ENCODE measurements at places on chromosomes 2 and 18.

DNA sequence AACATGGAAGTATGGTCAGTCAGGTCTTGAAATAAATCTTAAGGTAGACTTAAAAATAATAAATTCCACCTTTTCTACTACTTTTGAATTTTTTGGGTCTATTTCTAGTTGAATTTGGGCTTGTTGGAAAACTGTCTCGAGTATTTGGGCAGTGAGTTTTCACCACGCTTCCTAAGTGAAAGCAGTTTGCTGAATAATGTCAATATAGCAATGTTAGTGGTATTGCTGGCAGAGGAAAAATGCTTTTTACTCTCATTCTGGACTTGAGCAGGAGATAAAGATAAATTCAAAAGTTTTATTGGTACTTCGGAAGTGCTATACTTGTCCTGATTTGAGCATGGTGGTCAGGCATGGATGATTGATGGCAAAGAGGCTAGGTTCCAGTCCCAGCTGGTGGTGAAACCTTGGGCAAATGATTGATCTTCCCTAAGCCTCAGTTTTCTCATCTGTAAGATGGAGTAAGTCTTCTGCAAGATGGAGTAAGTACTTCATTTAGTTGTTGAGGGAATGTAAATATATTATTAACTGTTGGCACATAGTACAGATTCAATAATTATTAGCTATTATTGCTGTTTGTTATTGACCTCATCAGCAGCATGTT, 503.5 kb upstream of the ZEB2 start:
- no peak for DNase-seq

DNA sequence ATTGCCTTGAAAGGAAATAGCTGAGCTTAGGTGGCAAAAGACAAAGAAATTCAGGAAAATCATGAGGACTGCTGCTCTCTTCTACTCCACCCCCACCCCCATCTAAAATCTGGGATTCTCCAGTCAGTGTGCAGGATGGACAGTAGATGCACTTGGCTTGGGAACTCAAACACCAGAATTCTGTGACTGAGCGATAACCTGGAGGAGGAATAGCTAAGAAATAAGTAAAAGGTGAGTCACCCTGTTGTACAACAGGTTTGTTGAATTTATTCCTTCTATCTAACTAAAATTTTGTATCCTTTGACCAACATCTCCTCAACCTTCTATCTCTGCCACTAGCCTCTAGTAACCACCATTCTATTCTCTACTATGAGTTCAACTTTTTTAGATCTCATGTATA, 1029.9 kb upstream of the ACVR2A start:
- DNase-seq, result no peak

DNA sequence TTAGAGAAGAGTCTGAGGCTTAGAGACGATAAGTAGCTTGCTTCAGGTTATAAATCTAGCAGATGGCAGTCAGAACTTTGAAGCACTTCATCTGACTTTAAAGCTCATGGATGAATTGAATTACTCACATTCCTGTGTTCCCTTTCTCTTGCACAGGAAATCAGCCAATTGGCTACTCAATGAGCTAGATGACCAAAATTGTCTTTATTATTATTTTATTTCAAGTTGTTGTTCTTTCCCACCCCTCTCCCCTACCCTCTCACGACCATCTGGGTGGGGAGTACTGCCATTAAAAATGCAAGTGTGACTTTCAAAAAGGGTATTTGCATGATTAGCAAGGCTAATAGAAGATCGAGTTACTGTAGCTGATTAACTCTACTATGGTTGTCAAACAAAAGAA, 491.1 kb downstream of the NR4A2 start:
- DNase-seq, result no peak

GRCh38 chr2:167640096-167640495, 607.3 kb downstream of the STK39 start:
- no peak for DNase-seq

GRCh38 chr2:212423089-212423488, 115.5 kb downstream of the ERBB4 start:
- DNase-seq, result no peak

DNA sequence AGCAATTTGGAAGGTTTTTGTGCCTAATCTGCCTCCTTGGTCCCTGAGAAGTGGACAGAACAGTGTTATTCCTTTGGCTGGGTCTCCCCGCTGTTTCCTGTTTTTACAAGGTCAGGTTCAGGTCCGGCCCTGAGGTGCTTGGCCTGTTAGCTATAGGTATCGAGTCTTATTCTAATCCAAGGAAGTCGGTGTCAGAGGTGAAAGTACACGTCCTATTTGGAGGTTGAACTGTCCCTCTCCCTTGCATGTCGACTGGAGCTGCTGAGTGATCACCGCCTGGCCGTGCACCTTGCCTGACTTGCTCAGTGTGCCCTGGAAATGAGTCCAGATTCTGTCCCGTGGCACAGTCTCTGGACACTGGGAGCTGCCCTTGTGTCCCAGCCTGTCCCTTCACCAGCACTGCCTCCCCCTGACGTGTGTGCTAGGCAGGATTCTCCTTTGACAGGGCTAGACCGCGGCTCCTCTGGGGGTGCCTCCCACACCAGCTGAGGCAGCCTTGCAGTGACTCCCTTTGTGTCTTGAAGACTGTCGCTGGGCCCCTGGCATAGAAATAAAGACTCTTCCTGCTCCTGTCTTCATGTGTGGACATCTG, 65.7 kb upstream of the RBM44 start:
- DNase-seq, result no peak

DNA sequence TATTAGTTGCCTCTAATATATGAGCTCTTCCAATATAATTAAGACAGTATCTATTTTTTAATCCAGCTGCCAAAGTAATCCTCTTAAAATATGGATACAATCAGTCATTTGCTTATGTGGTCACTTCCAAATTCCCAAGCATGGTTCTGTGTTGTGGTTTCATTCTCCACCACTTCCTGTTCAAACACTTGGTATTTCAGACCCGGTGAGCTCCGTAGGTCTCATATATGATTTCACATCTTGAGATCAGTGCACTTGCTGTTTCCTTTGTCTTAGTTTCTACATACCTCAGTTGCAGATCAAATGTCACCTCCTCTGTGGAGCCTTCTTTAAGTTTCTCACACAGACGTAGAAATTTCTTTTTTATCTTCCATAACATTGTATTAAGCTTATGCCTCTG, 254.2 kb downstream of the KCNS3 start:
- DNase-seq, result no peak

- peak; percentile 54 for DNase-seq
These were observed 16.9 kb upstream of the VPS54 start for GRCh38 chr2:64036034-64036705.

GRCh38 chr18:448116-448790, 52.2 kb downstream of the COLEC12 start:
- DNase-seq, result no peak

DNA sequence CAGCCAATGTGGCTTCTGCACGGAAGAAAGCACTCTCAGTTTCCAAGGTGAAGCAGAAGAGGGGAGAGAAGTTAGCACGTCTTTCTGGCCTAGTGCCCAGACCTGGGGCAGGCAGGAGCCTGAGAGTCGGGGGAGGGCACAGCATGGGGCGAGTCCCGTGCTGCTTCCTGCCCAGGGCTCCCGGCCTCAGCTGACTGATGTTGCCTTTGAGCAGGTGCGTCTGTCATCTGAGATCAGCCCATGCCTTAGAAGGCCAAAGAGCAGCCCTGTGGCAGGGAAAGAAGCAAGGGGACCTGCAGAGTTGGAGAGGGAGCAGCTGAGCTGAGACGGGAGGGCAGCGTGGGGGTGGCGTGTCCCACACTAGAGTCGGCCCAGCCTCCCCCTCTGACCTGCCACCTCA, 3.3 kb downstream of the KCNIP3 start:
- DNase-seq, result peak; percentile 11

GRCh38 chr18:35827275-35827902, 145.1 kb upstream of the RMP24 start:
- no peak for DNase-seq

DNA sequence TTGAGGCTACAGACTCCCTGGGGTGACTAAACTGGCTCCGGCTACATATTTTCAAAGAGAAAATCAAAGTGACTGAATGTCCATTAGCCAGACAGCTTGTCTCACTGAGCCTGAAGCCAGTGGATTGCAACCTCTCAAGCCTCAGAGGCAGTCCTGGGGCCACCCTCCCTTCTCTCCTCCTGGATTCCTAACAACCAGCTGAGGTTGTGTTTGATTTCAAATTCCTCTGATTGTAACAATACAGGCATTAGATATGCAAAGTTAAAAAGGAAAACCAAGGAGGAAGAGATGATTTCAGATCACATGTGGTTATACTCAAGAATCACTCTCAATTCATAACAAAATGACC, 101.0 kb upstream of the LMAN1 start:
- DNase-seq, result no peak

GRCh38 chr2:191740016-191740419, 62.1 kb downstream of the NABP1 start:
- DNase-seq, result peak; percentile 4

DNA sequence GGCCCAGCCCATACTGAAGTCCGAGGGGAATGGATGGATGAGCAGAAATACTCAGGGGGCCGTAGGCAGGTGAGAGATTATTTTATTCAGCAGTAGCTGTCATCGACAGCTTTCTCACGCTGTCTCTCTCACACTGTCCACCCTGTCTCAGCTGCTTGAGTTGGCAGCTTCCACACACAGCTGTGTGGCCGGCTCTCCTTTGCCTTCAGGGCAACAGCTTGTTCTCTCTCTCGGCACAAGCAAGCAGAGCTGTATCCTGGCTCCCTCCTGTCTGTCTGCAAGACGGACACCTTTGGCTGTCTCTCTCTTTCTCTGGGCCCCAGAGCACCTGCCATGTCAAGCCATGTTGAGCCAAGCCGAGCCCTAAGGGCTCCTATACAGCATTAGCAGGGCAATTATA, 9.8 kb upstream of the PAPOLG start:
- DNase-seq, result no peak

DNA sequence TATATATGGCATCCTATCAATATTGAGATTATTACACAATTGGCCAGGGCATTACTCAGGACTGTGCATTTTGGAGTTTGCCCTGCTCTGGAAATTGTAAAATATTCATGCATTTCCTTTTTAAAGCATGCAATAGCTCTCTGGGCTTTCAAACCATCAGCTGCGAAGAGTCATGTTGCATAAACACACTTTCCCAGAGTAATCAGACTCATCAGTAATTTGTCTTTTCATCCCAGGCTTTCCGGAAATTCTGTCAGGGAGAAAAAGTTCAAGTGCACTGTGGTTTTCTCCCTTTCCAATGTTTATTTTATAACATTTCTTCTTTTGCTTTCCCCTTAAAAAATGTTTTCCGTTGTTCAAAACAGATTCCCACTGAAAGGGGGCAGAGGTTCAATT, 38.9 kb upstream of the FHL2 start:
- no peak for DNase-seq

DNA sequence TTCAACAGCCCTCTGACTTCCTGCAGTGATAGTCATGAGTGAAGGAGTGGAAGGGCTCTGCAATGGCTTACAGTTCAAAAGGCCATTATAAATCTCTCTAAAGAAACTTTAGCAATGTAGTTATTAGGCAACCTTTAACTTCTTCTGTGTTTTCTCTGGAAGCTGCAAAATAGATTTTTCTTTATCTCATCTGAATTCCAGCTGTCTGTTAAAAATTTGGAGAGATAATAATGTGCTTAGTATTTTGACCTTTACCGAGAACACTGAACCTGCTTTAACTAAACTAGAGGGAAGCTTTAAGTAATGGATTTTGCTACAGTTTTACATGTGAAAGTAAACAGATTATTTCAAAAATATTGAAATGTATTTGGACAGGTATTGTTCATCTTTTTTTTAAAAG, 847.9 kb downstream of the ERBB4 start:
- DNase-seq, result no peak

- no peak for DNase-seq
These were observed 8.5 kb upstream of the PAX3 start for GRCh38 chr2:222307143-222307756.

GRCh38 chr18:50009773-50010335, 185.1 kb downstream of the MYO5B start:
- DNase-seq, result peak; percentile 58

DNA sequence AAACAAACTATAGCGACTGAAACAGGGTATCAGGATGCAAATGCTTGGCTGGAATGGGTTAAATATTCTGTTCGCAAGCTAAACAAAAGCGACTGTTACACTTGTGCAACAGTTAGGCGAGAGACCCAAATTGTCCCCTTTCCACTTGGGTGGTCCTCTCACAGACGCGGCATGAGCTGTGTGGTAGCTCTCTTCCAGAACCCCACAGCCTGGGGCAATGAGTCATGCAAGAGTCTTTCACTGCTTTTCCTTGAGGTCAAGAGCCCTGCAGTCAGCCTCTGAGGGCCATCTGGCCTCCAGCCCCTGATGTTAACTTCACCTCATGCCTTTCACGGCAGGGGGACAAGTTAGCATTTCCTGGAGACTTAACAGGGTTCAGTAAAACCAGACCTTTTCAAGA, 25.7 kb downstream of the SULT1C4 start:
- no peak for DNase-seq

DNA sequence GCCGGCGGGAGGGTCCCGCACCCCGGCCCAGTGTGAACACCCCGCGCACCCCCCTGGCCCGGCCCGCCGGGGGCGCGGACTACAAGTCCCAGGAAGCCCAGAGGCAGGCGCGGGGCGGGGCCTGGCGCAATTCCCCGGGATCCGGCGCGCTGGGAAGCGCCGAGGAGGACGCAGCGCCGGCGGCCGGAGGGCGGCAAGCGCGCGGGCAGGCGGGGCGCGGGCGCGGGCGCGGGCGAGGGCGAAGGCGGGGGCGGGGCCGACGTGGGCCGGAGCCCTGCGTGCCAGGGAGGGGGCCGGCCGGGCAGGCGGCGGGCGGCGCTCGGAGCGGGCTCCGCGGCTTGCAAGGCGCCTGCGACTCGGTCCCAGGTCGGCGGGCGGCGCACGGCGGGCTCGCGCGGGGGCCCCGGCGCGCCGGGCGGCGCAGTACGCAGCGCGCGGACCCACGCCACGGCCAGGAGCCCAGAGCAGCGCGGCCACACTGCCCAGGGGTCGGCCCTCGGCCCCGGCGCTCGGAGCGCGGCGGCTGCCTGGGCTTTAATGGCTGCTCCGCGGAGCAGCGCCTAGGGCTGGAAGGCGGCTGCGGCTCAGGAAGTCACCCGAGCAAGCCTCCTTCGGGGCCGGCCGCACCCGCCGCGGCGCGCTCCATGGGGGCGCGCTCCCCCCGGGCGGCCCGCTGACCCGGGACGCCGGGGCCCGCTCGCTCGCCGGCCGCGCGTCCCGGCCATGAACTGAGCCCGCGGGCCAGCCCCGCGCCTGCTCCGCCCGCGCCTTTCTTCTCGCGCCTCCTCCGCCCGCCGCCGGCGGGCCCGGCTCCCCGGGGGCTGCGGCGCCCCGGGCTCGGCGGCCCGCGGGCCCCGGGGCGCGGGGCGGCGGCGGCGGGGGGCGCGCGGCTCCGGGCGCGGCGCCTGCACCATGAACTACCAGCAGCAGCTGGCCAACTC, at the start of gene AGAP1:
TSS of gene AGAP1 (plus strand) at position 269 of the 941 bp plus-strand sequence.
- peak; percentile 68 for DNase-seq

- no peak for DNase-seq
These were observed 475.0 kb downstream of the RNF144A start for GRCh38 chr2:7392076-7392787.

- DNase-seq, result no peak
These were observed 202.5 kb upstream of the SLC8A1 start for GRCh38 chr2:40654346-40654745.

DNA sequence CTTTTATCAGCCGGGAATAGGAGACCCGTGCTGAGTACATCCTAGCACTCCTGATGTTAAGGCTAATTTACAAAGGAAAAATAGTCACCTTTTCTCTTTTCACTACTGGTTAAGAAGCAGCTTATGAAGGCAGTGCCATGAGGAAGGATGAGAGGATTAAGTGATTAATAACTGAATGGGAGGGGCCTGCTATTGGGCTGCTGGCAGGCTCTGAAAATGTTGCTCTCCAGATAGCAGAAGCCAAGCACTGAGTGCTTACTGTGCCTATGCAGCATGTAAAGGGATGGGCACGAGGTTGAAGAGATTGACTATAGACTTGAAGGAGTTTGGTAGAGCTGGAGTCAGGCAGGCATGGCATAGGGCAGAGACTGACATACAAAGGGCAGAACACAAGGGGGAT, 282.4 kb upstream of the THSD7B start:
- DNase-seq, result no peak

All from KBM-7 (cell line).